Frontal cortex (tissue), 4 donors: ENCODE measurements at places on chromosomes 2 and 18. TPM values are rescaled to one million over a fixed set of nuclear protein-coding genes. Genes with fewer than 3 reads are reported as not detected.

Gene PPIL3
- 46.5 TPM for total RNA-seq

Gene IL18R1
- 0.41 TPM for total RNA-seq

Gene PRSS56
- under 0.01 TPM for total RNA-seq

Gene LIPG
- 10.2 TPM for total RNA-seq
